ENCODE measurements at places on chromosomes 12 and 14.

GRCh38 chr14:52846591-52846990 is 55.2 kb upstream of the GNPNAT1 start:
- DNase-seq = no peak

DNA sequence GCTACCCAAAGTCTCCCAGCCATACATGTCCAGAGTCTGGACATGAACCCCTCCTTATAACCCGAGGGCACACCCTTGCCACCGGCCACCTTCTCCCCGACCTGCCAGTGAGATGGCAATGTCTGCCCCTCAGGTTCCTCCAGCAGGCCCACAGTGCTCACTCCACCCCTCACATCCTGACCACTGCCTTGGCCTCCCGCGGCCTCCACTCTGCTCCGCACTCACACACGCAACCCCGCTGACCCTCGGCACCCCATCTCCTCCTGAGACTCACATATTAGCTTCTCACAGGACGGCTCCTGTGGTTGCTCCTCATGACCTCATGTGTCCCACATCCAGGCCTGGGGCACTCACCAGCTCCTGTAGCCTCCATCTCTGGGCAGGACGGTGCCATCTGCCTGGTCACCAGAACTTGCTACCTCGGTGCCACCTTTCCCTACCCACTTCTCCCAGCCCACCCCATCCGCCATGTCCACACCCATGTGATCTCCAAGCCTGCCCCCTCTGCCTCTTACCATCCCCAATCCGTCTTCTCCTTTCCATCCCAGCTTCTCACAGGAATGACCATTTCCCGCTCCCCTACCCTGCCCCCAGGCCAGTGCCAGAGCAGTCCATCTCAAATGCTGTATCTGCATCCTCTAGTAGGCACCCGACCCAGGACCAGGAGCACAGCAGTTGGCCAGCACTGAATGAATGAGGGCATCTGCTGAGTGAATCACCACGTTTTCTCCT is 198.6 kb upstream of the DIO3 start:
- DNase-seq = no peak

DNA sequence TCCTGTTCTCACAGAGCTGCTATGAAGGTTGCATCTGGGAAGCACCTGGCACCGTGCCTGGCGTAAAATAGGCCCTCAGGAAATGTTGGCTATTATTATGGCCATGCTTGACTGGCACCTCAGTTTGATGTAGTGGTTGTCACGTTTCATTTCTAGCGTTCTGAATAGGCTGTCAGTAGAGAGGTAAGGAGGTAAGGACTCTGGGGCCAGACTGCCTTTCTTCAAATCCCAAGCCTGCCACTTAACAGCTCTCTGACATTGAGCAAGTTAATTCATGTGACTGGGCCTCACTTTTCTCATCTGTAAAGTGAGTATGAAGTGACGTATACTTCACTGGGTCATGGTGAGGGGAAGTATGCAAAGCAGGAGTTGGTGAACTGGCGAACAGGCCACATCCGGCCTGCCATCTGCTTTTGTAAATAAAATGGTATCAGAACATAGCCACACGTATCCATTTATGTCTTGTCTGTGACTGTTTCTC is 196.2 kb downstream of the CACNA1C start:
- DNase-seq = no peak

- no peak for DNase-seq
These were observed 240.8 kb upstream of the PWP1 start for GRCh38 chr12:107444771-107445170.

DNA sequence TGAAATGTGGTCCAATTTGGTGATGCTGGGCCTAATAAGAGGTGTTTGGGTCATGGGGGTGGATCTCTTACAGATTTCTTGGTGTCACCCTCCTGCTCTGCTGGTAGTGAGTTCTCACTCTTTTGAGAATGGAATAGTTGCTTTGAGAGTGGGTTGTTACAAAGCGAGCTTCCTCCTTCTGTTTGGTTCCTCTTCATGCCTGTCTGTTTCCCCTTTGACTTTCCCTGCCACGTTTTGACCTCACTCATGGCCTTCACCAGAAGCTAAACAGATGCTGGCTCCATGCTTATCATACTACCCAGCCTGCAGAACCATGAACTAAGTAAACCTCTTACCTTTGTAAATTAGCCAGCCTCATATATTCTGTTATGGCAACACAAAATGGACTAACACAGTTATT is 57.7 kb upstream of the LDHB start:
- no peak for DNase-seq

DNA sequence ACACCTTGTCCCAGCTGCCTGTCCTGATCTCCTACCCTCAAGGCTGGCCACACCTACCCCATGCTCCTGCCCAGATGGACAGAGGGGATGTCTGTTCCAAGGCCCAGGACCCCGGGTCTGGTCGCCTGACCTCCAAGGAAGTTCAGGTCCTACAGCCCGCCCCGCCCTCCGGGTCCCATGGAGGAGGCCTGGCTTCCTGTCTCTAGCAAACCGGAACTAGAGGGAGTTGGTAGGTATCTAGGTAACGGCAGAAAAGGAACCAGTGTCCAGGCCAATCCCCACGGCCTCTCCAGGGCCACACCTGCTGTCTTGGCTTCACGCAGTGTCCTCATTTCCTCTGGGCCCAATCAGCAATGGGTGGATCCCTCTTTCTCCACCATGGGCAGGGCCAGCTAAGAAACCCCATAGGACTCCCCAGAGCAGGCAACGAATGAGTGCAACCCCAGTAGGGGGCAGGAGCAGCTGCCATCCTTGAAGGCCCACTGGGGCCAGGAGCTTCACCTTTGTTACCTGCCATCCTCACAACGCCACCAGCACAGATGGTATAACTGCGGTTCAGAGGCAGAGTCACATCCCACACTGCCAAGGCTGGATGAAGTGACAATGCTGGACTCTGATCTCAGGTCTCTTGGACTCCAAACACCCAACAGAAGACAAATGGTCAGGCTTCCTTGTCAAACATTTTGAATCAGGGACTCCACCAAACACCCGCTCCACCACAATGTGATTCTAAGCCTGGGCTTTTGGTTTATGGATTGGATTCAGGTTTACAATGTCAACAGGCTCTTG is 25.1 kb upstream of the RPLP0 start:
- no peak for DNase-seq

DNA sequence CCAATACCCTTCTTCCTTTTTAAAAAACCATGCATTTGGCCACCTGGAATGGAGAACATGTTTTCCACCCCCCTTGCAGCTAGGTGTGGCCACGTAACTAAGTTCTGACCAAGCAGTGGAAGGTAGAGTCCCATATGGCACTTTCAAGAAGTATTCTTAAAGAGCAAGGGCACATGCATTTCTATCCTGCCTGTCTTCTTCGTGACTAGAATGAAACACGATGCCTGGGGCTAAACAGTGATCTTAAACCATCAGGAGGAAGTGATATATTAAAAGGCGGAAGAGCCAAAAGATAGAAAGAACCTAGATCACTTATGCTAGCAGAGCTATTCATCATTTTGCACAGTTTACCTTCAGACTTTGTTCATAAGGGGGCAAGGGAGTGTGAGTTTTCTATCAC is 16.0 kb upstream of the DDX11 start:
- DNase-seq = no peak

- no peak for DNase-seq
These were observed 923.1 kb upstream of the MDGA2 start for GRCh38 chr14:48598458-48598857.

- no peak for DNase-seq
These were observed 29.7 kb upstream of the SAV1 start for GRCh38 chr14:50697659-50698290.

DNA sequence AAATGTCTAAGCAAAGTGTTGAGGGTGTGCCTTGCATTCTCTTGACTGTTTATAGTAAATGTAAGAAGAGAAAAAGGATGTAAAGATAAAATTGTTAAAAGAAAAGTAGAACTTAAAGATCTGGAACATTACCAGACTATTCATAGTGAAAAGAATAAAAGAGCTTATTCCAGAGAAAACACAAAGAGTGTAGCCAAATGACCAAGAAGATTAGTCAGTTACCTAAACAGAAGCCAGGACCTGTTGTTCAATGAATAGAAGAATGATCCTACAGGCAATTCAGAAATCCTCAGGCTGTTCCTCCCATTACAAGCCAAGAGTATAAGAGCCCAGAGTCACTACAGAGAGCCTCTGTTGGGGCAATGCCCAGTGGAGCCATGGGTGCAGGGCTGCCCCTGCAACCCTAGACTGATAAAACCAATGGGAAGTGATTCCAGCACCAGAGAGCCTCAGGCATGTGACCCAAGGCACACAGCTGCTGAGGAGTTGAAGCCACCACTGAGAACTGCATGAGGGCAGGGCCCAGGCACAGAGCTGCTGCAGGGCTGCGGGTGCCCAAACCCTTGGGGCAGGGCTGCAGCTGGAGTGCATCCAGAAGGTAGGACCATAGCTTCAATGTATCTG is 91.1 kb upstream of the SLC38A4 start:
- DNase-seq = no peak

GRCh38 chr14:89303456-89304435 is 113.3 kb downstream of the FOXN3 start:
- peak; percentile 48 for DNase-seq

DNA sequence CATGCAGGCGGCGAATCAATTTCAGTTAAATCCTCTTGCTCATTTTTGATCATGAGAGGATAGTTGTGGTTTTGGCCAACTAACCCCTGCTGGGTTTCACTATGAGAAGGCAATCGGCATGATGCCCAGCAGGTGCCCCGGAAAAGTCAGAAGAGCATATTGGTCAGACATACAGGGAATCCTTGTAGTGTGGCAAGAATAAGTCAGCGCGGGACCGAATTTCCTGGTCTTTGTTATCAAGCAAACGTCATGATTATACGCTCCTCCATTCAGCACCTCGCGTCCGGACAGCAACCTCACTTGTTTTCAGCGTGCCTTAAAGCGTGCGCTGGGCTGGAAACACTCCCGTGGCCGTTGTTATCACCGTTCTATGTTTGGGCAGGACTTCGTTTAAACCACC is 1.8 kb downstream of the TBC1D30 start:
- peak; percentile 35 for DNase-seq

GRCh38 chr12:113075137-113075683 is 18.7 kb downstream of the DTX1 start:
- no peak for DNase-seq

DNA sequence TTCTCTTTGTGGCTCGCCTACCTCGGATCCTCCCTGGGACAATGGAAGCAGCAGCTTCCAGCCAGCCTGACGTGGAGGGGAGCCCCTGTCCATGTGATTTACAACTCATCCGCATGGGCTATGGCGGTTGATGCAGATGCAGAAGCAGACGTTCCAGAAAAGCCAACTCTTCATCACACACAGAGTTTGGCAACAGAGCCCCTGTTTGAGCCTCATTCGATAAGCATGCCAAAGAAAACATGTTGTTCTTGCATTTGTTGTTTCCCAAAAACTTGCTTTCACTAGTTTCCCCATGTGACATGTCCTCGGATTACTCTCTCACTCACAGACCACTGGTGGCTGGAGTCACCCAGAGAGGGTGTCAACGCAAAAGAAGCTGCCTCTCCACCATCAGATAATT is 16.4 kb upstream of the TC2N start:
- DNase-seq = no peak

DNA sequence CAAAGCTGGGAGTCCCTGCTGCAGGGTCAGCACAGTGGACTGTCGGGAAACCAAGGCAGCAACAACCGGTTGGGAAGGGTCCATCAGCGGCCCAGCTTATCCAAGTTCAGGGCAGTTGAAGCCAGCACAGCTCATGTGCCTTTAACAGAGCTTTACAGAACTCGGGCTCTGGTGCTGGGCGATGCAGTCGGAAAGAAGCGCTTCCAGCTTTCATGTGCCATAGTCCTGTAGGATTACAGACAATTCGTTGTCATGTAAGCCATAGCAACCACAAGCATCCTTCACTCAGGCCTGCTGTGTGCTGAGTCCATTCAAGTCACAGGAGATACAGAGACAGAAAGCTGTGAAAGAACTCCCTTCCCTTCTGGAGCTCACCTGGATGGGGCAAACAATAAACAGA is 3.5 kb upstream of the FAM181A start:
- DNase-seq = no peak

DNA sequence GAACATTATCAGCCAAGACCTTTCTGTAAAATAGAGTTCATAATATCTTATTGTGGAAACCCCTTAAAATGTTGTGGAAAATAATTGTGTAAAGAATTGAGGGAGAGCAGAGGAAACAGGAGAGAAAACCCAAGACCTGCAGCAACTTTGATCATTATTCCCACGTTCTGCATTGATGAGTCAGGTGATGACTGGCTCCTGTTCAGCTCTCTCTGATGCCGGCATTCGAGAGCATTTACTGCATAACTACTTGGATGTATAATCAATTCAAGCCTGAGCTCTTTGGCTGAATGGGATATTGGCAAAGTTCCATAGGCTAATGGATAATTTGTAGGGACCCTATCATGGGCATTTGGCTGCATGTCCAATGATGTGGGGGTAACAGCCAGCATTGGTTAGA is 176.3 kb upstream of the ARID2 start:
- DNase-seq = peak; percentile 48

- DNase-seq = no peak
These were observed 366.5 kb downstream of the ALG10 start for GRCh38 chr12:34388636-34389377.

DNA sequence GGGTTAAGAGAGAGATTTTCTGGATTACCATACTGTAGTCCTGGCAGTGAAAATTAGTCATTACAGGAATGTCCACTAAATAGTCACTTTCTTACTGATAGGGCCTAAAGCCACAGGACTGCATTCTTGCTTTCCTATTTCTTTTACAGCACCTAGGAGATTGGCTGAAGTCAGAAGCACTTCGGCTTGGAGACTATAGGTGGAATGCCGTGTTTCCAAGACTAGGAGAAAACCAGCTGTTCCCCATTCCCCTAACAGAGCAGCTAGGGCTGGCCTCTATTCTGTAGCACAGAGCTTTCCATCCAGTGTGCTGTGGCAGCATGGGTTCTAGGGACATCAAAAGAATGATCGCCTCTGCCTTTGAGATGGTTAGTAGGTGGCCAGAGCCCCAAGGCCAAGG is 15.1 kb downstream of the PIGH start:
- no peak for DNase-seq

GRCh38 chr12:88922816-88923215 is 342.5 kb upstream of the KITLG start:
- DNase-seq = no peak

- no peak for DNase-seq
These were observed 113.7 kb upstream of the RTL1 start for GRCh38 chr14:101017209-101017608.

- no peak for DNase-seq
These were observed 67.3 kb downstream of the TSPAN9 start for GRCh38 chr12:3144495-3144894.

DNA sequence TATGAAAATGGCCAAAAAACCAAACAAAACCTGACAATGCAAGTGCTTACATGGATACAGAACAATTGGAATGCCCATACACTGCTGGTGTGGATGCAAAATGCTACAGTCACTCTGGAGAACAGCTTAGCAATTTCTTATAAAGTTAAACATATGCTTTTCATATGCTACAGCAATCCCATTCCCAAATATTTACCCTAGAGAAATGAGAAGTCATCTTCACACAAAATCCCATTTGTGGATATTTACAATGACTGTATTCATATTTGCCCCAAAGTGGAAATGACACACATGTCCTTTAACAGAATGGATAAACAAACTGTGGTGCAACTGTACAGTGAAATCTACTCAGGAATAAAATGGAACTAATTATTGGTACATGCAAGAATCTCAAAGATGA is 20.4 kb downstream of the SAV1 start:
- DNase-seq = peak; percentile 10
